GM12865 (cell line): ENCODE measurements at places on chromosomes 4 and X.

- no peak for DNase-seq
Observed at GRCh38 chr4:7787067-7787466, 152.6 kb downstream of the AFAP1 start.

DNA sequence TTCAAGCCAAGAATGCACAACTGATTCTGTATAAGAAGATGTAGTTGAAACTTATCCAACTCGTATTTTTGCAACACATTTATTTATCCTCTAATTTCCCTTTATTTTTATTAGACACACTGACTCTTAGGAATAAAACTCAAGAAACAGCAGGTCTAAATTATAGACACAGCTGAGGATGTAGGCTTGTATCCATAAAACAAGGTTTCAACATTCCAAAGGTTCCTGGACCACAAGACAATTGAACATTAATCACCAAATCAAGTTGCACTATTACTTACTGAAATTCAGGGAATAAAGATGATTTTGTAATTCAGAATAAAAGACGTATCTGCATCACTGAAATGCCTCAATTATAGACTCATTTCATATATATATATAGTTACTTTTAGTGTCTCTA is 683.5 kb upstream of the GRIA3 start:
- DNase-seq = no peak

DNA sequence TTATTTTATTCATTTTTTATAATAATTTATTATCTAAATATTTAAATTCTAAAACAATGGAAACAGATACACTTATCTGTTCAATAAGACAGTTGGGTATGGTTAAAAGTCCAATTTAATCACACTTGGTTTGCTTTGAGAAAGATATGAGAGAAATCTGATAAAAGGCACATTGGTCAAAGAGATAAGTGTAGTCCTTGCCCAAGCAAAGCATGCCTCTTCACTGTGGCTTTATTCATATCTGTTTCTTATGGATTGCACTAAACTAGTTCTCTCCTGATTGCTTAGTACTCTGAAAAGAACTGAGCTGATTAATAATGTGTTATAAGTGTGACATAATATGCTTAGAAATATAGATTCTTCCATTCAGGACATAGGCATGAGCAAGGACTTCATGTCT is 39.8 kb downstream of the CXCL1 start:
- DNase-seq = no peak

DNA sequence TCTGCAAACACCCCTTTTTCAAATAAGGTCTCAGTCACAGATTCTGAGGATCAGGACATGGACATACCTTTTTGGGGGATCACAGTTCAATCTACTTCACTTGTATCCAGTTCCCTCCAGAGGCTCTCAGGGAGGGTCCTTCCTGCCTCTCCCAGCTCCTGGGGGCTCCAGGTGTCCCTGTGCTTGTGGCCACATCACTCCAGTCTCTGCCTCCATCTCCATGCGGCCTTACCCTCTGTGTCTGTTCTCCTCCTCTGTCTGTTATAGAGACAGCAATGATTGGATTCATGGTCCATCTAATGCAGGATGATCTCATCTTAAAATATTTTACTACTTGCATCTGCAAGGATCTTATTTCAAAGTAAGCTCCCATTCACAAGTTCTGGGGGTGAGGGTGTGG is 269.6 kb downstream of the ASMT start:
- no peak for DNase-seq

DNA sequence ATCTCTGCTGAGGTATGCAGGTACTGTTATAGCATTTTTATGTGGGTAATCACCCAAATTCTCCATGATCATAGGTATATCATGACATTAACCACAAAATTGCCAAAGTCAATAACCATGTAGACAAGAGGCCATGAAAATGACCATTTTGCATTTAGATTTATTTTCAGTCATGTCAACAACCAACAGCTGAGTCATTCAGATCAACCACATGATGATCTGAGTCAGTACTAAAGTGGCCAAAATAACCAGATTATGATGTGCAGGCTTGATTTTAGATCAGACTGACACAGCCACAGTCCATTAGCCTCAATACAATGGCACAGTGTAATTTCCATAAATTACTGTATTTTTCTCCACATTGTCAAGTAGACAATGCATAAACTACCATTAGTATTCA is 240.5 kb downstream of the GRIA3 start:
- peak; percentile 62 for DNase-seq

GRCh38 chr4:153748378-153748777 is 11.4 kb downstream of the RNF175 start:
- no peak for DNase-seq

DNA sequence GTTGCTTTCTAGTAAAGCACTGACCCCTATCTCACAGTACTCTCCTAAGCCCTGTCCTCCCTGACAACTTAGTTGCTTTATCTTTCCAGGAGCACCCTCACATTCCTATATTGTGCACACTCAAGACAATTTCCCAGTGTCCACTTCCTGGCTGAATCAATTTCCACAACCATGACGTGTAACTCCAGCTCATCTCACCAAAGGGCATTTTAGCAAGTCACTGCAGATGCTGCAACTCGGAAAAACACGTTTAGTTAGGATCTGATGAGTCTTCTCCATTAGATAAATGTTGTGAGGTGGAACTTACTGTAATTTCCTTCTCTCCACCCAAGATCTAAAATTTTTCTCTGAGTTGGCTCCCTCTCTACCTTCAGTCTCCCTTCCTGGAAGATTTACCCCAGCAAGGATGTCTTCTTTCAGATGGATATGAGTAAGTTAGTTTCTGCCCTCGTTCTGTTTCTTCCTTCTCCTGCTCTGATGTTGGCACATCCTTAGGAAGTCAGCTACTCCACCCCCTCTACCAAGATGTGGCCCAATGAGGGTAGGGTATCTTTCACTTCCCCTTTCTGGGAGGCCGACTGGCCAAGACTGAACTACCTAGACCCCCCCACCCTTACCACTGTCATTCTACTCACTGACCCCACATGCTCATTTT is 28.8 kb upstream of the IL13RA1 start:
- DNase-seq = no peak

- no peak for DNase-seq
Observed at GRCh38 chr4:26842911-26843310, 17.7 kb upstream of the STIM2 start.

DNA sequence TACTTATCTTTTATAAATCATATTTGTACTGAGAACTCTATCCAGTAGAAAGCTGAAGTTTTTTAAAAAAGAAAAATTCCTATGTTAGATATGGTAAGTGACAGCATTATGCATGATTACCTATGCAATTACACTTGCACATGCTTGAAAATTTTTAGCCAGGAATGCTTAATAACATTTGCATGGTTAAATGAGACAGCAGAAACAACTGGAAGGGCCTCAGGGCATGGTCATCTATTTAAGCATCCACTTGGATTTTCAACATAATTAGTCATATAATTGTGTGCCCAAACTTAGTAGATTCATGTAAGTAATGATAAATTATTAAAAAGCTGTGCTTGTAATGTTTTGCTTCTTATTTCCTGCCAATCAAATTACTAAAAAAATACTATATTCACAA is 151.9 kb downstream of the TTC29 start:
- no peak for DNase-seq

- DNase-seq = peak; percentile 86
Observed at GRCh38 chr4:56434599-56435139, 746 bp downstream of the PPAT start.

DNA sequence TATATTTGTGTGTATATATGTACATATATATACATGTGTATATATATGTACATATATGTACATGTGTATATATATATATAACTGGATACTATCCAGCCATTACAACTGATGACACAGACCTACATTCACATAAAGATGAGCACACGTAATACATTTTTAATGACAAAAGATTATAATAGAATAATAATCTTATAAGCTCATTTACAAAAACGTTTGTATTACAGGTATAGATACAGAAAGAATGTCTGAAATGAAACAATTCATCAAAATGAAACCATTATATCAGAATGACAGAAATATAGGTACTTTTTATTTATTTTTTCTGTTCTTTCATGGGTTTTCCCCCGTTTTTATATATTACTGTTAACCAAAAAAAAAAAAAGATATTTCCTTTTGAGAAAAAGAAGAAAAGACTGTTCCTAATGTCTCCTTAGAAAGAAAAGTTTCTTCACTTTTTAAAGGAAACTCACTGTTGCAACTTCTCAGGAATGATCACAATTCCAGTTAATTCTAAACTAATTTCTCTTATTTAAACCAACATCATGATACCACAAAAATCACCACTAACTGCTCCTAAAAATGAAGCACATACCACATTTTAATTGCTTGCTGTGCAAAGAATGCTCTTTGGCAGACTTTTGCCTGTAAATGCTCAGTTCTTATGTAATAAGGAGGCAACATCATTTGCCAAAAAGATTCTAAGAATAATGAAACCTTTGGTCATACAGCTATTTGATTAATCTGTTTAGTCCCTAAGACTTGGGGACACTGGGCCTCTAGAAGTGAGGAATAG is 18.9 kb downstream of the LEF1 start:
- DNase-seq = no peak

DNA sequence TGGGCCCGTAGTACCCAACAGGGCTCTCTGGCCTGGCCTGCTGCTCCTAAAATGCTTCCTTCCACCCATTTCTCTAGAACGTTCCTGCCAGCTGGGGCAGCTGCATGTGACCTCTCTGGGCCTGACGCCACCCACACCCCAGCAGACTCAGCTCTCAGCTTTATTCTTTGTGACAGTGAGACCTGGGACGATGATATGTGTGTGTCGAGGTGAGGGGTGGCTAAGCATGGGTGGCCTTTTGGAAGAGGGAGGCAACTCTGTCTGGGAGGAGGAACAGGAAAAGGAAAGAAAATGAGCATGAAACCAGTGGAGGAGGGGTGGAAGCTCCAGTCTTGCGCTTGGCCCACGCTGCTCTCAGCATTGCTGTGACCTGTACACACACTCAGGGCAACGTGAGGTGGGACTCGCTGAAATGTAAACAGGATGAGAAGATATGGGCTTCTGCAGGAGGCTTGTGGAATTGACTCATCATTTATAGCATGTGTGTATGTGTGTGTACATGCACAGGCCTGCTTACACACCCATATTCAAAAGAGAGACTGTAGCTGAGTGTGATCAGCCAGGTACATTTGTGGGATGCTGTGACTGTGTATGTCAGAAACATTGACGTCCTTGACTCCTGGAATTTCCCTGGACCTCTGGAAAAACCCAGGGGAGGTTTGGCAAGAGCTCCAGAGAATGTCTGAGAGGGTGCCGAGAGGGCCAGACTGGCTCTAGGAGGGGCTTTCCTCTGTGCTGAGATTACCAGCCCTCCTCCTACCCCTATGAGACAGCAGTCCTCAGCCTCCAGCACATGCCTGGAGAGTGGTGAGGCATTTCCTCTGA is 137.9 kb downstream of the PJA1 start:
- DNase-seq = peak; percentile 46

DNA sequence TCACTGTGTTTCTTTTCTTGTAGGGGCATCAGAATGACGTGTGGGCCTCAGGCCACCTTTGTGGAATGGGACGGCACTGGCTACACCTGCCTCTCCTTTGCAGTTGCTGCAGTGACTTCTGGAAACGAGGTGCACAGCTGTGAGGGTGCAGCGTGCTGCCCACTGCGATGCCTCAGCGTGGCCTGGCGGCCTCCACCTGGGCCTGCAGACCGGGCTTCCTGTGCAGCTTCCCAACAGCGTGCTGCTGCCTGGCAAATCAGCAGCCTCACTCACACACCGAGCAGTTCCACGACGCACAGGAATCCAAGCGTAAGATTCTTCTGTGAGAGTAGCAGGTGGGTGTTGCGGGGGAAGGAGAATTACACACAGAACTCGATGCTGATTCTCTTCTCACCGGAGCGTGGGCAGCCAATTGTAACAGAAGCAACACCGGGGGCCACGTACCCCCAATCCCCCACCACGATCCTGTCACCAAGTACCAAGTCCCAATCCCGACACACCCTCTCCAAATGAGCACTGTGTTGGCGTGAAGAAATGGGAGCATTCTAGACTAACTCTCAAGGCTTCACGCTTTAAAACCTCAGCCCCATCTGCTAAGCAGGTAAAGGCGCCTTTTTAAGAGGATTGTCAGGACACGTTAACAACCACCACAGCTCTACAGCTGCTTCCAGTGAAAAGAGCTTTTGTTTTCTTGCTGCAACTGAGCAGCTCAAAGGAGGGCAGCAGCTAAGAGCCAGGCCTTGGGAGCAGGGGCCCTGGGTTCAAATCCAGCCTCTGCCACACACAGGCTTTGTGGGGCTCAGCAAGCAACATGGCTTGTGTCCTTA is 16.9 kb downstream of the WDR1 start:
- no peak for DNase-seq

DNA sequence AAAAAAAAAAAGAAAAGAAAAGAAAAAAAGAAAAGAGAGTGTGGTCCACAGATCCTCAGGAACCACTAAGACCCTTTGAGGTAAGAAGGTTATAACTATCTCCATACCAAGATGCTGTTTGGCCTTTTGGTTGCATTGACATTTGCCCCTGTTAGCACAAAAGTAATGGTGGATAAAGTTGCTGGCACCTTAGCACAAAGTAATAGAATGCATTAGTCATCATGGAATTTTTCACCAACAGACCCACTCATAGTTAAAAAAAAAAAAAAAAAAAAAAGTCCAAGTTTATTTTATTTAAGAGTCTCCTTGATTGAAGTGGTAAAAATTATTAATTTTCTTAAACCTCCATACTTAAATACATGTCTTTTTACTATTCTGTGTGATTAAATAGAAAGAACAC is 78.4 kb upstream of the RBPJ start:
- DNase-seq = no peak

DNA sequence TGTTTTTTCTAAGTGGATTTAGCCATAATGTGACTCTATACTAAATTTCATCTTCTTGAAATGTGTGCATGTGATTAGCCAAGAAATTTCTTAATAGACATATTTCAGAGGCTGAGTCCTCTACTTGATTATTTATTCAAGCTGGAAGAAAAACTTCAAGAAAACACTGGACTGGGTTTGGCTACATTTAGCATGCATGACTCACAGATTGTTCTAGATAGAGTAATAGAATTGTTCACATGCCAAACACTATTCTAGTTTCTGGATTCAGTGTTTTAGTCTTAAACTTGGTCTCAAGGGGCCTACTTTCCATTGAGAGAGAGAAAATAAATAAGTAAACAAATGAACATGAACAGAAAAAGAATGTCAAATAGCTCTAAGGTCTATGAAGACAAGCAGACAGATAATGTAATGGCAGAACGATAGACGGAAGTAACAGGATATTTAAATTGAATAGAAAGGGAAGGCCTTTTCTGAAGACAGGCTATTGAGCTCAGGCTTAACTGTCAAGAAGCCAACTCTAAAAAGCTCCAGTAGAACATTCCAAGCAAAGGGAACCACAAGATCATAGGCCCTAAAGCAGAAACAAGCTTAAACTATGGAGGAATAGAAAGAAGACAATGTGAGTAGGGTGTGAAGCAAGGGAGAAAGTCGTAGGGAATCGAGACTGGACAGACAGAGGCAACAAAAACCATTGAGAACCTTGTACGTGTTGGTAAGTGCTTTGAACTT is 104.6 kb downstream of the TMEM144 start:
- no peak for DNase-seq
